ENCODE measurements at places on chromosomes 2 and 18. TPM values are rescaled to one million over a fixed set of nuclear protein-coding genes. Genes with fewer than 3 reads are reported as not detected.

DNA sequence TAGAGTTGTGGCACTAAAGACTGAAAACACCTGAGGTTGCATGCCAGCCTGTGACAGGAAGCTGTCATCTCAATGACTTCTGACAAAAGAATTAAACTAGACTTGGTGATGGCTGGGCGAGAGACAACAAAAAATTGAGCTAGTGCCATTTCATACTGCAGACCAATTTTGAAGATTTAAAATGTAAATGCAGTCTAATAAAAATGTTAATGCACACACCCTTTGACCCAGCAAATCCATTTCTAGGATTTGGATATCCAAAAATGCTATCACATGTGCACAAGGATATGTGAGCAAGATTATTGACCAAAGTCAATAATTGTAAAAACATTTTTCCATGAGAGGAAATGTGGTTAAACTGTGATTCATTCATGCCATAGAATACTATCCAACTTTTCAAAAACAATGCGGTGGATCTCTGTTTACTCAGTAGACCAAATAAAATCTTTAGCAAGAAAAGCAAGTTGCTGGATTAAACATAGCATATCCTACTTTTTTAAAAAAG lies 5.6 kb downstream of the FBXO36 start:
- no peaks in the 10 kb centered on the region for H3K27me3 ChIP-seq
- no peak overlapping the region for H3K4me3 ChIP-seq
- no peaks in the 10 kb centered on the region for H3K36me3 ChIP-seq
- no peak for DNase-seq
- H3K4me1 ChIP-seq = peaks cover 4% of the 10 kb centered on the region

Gene DYTN
- total RNA-seq = not detected

Gene PCBP1
- total RNA-seq = 153 TPM

GRCh38 chr2:180630756-180631155 lies 349.6 kb upstream of the UBE2E3 start:
- DNase-seq = no peak
- H3K27me3 ChIP-seq = no peaks in the 10 kb centered on the region
- H3K36me3 ChIP-seq = no peaks in the 10 kb centered on the region
- no peak overlapping the region for H3K4me3 ChIP-seq
- H3K27ac ChIP-seq = no peak overlapping the region

DNA sequence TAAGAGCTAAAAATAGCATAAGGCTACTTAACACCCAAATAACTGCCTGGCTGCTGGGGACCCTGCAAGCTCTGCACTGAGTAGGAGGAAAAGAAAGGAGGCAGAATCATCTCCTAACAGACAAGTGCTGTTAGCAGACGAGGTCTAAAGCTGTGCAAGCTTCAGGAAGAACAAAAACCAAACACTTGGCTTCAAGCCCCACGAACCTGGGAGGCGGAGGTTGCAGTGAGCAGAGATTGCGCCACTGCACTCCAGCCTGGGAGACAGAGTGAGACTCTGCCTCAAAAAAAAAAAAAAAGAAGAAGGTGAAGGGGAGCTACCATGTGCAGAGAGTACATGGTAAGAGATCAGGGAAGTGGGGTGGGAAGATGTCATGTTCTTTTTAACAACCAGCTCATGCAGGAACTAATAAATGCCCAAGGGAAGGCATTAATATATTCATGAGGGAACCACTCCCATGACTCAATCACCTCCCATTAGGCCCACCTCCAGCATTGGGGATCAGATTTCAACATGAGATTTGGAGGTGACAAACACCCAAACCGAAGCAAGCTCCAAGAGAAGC lies 28.8 kb upstream of the INO80C start:
- H3K4me1 ChIP-seq = peaks cover 17% of the 10 kb centered on the region
- H3K27me3 ChIP-seq = no peaks in the 10 kb centered on the region
- H3K27ac ChIP-seq = no peak overlapping the region
- H3K4me3 ChIP-seq = peak overlapping the region; percentile 47
- no peaks in the 10 kb centered on the region for H3K36me3 ChIP-seq
- no peak for DNase-seq

DNA sequence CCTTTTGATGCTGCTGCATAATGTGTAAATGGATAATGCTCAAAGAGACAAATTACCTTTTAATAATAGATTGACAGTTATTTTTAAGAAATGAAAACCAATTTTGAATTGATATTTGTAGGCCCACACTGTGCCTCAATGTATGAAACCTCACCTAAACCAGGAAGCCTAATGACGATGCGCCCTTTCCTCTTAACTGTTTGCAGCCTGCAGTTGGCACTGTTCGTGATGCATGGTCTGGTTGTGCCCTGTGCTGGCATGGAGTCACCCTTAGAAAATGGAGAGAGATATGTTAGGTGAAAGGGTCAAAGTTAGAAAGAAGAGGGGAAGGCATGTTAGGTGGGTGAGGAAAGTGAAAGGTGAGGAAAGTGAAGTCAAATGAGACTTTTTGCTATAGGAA lies 390.2 kb downstream of the PTPRM start:
- no peaks in the 10 kb centered on the region for H3K36me3 ChIP-seq
- DNase-seq = no peak
- no peak overlapping the region for H3K27ac ChIP-seq
- no peak overlapping the region for H3K4me3 ChIP-seq
- no peaks in the 10 kb centered on the region for H3K4me1 ChIP-seq

DNA sequence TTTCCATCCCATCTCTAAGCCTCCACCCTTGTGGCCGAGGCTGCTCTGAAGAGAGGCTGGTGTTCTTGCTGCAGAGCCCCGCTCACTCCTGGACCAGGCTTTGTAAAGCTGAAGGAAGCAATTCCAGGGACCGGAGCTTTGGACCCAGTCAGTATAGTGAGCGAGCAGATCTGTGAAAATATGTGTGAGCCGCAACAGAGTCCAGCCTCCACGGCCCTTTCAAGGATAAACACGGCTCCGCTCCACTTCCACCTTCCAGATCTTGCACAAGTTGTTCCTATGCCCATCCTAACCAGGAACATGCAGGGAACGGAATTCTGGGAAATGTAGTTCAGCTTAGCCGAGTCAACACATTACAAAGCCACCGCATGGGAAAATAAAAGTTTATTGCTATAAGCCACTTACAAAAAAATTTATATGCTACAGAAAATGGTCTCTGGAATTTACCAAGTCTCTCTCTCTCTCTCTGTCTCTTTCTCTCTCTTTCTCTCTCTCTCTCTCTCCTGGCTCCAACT lies 151.7 kb upstream of the ZNF521 start:
- H3K36me3 ChIP-seq = no peaks in the 10 kb centered on the region
- no peaks in the 10 kb centered on the region for H3K4me1 ChIP-seq
- peak; percentile 3 for DNase-seq
- peak overlapping the region; percentile 68 for H3K4me3 ChIP-seq
- no peaks in the 10 kb centered on the region for H3K27me3 ChIP-seq

Gene ANKRD29
- total RNA-seq = 5.6 TPM

GRCh38 chr2:19046986-19047780 lies 311.2 kb downstream of the OSR1 start:
- H3K27ac ChIP-seq = no peak overlapping the region
- H3K4me1 ChIP-seq = peaks cover 32% of the 10 kb centered on the region
- H3K27me3 ChIP-seq = no peaks in the 10 kb centered on the region
- no peak overlapping the region for H3K4me3 ChIP-seq

- no peaks in the 10 kb centered on the region for H3K4me1 ChIP-seq
- no peaks in the 10 kb centered on the region for H3K27me3 ChIP-seq
- no peak for DNase-seq
- no peaks in the 10 kb centered on the region for H3K36me3 ChIP-seq
Measured at GRCh38 chr2:56464613-56465012, 280.8 kb downstream of the CCDC85A start.

DNA sequence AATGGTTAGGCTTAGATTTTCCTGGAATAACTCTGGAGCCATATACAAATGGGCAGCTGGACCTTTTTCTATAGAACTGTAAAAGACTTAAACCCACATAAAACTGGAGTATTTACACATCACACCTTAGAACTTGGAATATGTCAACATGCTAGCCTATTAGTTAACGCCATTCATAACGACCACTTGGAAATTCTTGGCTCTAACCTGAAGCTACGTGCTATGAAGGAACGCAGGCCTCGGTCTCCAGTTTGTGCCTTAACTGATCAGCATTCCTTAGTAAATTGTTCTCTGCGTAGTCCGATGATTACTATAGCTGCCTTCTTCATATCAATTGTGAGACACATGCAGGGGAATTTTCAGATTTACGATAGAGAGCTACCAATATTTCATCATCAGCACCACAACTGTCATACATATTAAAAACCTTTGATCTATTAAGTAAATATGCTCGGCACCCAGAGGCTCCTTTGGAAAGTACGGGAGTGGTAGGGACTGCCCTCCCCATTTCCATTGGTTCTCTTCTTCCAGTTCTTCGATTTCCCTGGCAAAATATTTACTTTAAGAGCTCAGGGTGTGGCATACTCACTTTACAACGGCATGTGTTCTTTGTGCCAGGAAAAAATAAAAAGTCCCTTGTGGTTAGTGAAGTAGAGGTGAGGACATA lies 17.5 kb upstream of the CCL20 start:
- H3K4me1 ChIP-seq = no peaks in the 10 kb centered on the region
- H3K27me3 ChIP-seq = no peaks in the 10 kb centered on the region
- H3K27ac ChIP-seq = no peak overlapping the region
- no peaks in the 10 kb centered on the region for H3K36me3 ChIP-seq
- no peak for DNase-seq
- no peak overlapping the region for H3K4me3 ChIP-seq

DNA sequence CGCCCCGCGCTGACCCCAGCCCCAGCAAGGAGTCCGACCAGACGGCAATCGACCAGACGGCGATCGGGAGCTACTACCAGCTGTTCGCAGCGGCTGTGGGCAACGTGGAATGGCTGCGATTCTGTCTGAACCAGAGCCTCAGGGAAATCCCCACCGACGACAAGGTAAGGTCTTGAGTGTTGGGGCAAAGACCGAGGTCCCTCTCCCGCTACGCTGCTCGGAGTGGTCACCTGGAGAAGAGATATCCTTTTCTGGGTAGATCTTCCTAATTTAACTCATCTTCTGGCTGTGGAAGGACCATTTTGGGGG lies 704 bp downstream of the ANKRD53 start:
- H3K4me3 ChIP-seq = peak overlapping the region; percentile 70
- H3K27me3 ChIP-seq = no peaks in the 10 kb centered on the region
- peaks cover 8% of the 10 kb centered on the region for H3K4me1 ChIP-seq
- H3K36me3 ChIP-seq = no peaks in the 10 kb centered on the region

- H3K27ac ChIP-seq = no peak overlapping the region
- no peaks in the 10 kb centered on the region for H3K36me3 ChIP-seq
Measured at GRCh38 chr2:176960736-176961520, 251.7 kb upstream of the HNRNPA3 start.

GRCh38 chr2:10235909-10236550 lies 66.7 kb upstream of the HPCAL1 start:
- no peaks in the 10 kb centered on the region for H3K27me3 ChIP-seq
- no peak for DNase-seq
- H3K4me3 ChIP-seq = no peak overlapping the region
- no peak overlapping the region for H3K27ac ChIP-seq

Gene KCNS3
- total RNA-seq = 30.3 TPM

DNA sequence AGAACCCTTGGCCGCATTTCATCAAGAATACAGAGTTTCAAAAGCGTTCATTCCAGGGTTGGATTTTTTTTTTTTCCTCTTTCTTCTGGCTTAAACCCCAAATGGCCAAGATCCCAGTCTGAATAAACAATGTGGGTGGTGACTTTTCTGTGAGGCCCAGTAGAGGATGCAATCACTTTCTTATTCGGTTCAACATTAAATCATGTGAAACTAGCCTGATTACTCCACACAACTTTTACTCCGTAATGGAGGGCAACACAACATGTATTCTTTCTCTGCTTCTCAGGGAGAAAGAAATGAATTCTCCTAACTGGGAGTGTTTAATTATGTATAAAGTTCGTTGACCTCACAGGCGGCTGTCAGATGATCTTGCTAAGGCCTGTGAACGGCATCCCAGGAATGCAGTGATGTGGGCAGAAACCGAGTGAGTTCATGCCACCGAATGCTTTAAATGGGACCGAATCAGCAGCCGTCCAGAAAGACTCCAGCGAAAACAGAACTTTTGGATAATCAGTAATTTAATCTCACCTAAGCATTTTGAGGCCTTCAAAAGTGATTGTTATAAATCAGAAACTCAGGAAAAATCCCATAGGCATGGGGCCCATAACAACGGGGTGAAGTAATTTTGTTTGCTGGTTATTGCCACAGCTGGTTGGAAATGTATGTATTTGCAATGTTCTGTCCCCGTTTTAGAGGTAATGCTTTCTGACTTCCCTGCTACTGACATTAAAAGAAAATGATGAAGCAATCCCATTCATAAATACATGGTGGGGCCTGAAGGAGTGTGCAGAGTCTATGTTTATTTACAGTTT lies 81.5 kb downstream of the BCL2 start:
- no peak for DNase-seq
- H3K36me3 ChIP-seq = no peaks in the 10 kb centered on the region
- H3K27ac ChIP-seq = peak overlapping the region; percentile 84
- no peaks in the 10 kb centered on the region for H3K27me3 ChIP-seq
- H3K4me3 ChIP-seq = peak overlapping the region; percentile 55
- H3K4me1 ChIP-seq = peaks cover 30% of the 10 kb centered on the region

GRCh38 chr2:39937621-39938020 lies 158.6 kb upstream of the THUMPD2 start:
- H3K27me3 ChIP-seq = no peaks in the 10 kb centered on the region
- peaks cover 3% of the 10 kb centered on the region for H3K4me1 ChIP-seq
- no peak for DNase-seq
- H3K36me3 ChIP-seq = no peaks in the 10 kb centered on the region

Gene C1D
- 12.1 TPM for total RNA-seq

DNA sequence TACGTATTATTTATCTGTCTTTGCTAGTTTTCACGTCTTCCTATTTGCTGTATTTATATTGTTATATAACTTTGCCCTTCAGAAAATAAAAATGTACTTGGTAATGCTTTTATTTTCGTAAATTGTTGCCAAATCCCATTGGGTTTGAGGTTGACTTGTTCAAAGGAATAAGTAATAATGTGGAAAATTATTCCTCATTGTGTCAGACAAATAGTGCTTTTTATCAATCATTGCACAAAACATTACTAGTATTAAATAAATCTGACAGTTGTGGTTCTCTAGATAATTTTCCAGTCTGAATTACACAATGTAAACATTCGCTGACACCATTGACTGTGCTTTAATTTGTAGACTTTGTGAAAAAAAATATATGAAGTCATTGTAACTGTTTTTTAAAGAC lies 798.3 kb upstream of the TMEFF2 start:
- DNase-seq = no peak
- no peak overlapping the region for H3K27ac ChIP-seq
- H3K27me3 ChIP-seq = no peaks in the 10 kb centered on the region
- H3K36me3 ChIP-seq = no peaks in the 10 kb centered on the region
- H3K4me3 ChIP-seq = no peak overlapping the region
- no peaks in the 10 kb centered on the region for H3K4me1 ChIP-seq

- peak; percentile 72 for DNase-seq
- no peaks in the 10 kb centered on the region for H3K36me3 ChIP-seq
- H3K27me3 ChIP-seq = no peaks in the 10 kb centered on the region
- H3K27ac ChIP-seq = peak overlapping the region; percentile 79
Measured at GRCh38 chr18:63320123-63320974, 780 bp upstream of the BCL2 start.

- no peaks in the 10 kb centered on the region for H3K36me3 ChIP-seq
- no peak overlapping the region for H3K27ac ChIP-seq
- no peaks in the 10 kb centered on the region for H3K4me1 ChIP-seq
- no peak overlapping the region for H3K4me3 ChIP-seq
- DNase-seq = no peak
Measured at GRCh38 chr2:10229462-10230099, 73.1 kb upstream of the HPCAL1 start.
